ENCODE measurements at places on chromosomes 16 and 17.

DNA sequence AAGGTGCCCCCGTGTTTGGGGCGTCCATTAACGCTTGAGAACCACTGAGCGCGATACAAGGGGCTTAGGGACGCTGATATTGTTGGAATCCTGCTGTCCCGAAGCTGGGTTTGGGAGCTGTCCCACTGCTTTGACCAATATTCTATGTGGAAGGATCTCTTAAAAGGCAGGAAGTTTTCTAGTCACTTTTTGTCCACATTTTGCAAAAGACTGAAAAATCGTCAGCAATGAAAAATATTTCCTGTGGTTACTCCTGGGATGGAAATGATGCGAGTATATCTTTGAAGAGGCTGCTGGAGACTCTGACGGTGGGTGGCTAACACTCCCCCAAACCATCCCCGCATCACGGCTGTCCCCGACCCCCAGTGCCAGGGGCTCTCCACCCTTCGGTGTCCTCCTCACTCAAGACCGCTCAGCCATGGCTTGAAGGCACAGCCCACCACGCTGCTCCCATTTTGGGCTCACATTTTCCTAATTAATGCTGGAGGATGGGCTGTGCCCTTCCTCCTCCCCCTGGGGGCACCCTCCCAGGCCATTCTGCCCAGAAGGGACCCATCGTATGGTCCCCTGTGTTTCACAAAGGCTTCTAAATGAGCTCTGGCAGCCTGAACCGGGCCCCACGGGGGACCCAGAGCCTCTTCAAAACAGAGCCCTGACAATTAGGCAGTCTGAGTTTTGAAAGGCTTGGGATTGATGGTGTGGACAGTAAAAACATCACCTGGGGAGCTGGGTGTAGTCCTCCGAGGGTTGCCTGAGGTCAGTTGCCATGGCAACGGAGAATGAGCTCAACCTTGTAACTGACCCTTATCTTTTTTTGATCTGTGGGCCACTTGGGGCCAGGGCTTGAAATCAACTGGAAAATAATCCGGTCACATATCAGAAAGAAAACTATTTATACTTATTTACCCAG lies 158.6 kb downstream of the C16orf78 start:
- no peak for DNase-seq

GRCh38 chr16:72877374-72878028 lies 170.4 kb downstream of the ZFHX3 start:
- peak; percentile 8 for DNase-seq

GRCh38 chr16:5428932-5429331 lies 331.3 kb upstream of the EEF2KMT start:
- DNase-seq: no peak

DNA sequence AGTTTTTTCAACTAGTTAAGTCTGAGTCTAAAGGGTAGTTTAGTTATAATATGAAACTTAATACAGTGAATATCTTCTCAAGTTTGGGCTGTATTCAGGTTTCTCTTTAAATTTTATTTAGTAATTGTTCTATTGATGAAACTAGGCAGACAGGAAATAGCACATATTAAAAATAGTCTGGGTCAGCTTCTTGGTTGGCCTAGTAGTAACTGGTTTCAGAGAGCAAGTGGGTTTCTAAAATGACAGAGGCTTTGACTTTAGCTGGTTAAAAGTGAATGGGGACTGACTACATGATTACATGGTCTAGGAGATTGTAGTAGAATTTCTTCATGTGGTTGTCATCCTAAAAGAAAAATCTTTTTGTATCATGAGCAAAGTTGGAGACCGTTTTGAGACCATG lies 46.8 kb downstream of the OMG start:
- no peak for DNase-seq

DNA sequence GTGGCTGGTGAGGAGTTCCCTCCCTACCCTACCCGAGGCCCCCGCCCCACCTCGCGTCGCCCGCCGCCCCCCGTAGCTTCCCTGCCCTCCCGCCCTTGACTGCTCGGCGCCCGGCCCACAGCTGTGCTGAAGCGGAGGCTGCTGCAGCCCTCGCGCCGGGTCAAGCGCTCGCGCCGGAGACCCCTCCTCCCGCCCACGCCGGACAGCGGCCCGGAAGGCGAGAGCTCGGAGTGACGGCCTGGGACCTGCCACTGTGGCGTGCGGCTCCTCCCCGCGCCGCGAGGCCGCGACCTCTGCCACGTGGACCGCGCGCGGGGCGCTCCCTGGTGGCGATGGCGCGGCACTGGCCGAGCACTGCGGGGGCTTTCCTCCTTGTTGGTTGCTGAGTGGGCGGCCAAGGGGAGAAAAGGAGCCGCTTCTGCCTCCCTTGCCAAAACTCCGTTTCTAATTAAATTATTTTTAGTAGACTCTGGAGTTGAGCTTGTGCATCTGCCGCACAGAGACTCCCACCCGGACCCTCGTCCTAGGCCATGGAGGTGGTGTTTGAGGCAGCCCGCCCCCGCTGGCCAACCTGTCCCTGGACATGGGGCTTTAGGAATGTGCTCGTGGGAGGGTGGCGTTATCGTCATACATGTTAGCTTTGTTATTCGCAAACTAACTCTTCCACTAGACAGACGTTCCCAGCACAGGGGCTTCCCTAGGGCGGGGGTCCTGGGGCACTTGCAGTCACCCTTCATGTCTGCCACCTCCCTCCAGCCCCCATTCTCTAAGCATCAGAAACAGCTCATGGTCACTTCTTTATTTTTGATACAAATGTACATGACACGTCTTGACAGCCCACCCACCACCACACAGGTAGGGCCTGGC lies 4.4 kb downstream of the TP53I13 start:
- DNase-seq: peak; percentile 73

DNA sequence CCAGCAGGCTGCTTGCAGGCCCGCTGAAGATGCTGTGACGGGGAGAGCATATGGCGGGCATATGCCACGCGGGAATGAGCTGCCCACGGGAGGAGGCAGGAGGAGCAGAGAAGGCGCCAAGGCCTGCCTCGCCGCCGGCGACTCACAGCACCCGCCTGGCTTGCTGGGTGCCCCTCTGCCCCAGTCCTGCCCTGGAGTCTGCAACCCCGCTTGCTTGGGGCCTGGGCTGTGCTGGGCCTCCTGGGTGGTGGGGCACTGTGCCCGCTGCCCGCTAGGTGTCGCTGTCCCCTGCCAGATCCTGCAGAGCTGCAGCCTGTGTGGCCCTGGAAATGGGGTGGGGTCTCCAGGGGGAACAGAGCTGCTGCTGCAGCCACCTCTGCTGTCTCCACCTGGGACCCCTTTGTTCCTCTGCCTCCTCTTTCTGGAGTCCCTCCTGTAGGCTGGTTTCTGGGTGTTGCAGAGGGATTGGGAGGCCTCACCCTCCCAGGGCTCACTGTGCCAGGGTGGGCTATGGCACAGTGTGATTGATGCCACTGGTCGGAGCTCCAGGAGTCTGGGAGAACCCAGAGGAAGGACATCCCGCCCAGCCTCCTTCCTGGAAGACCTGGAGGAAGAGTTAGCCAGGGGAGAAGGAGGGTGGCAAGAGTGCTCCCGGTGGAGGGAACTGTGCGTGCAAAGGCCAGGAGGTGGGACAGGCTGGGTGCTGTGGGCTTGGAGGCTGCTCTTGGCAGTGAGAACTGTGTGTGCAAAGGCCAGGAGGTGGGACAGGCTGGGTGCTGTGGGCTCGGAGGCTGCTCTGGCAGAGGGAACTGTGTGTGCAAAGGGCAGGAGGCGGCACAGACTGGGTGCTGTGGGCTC lies 141.0 kb upstream of the CIBAR2 start:
- peak; percentile 86 for DNase-seq

DNA sequence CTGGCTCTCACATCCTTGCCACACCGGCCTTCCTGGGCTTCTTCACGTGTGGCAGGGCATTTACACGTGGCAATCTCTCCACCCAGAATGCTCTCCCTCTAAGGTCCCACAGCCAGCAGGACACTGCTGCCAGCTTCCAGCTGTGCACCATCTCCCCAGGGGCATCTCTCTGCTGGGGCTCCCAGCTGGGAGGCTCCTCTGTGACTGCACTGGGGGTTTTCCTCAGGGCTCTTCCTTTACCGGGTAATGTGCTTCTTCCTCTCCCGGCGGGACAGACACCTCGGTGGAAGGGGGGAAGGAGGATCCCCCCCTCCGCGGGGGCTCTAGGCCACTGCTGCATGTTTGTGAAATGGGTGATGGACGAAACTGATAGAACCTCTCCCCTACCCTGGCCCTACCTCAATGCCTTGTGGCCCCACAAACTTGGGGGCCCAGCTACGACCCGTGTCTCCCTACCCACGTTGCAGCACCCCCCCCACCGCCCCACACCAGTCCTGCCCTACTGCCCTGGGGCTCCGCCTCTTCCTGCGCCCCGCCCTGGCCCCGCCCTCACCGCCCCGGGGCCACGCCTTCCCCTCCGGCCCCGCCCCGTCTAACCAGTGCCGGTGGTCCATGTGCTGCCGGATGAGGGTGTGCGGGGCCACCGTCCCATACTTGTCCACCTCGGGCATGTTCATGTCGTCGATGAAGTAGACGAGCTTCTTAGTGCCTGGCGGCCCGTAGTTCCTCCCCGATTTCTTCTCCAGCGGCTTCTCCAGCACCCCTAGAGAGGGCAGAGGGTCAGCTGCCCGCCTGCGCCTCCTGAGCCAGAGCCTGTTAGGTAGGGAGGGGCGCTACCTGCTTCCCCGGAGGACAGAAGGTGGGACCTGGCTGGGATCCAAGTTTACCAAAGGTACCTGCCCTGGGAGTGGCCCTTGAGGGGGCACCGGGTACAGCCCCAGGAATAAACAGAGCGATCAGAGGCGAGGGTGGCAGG lies 92.6 kb downstream of the DNAH17 start:
- DNase-seq: peak; percentile 58

- DNase-seq: peak; percentile 29
Observed at GRCh38 chr16:11423315-11424117, 78.3 kb downstream of the RMI2 start.

DNA sequence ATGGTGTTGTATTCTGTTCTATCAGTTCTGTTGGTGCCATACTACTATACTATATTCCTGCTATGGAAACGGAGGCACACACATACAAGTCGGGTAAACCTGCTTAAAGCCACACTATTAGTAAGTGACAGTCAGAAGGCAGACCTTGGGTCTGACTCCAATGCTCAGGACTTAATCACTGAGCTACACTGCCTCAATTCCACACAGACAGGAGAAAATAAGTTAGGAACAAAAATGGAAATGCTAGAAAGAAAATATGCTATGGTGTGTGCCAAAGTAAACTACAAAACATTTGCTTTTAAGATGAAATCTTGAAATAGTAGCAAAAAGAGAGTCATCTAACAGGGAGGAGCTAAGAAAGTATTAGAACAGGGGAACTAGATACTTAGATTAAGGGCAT lies 48.1 kb downstream of the MYO1D start:
- no peak for DNase-seq

GRCh38 chr17:79420318-79421243 lies 190.3 kb downstream of the RBFOX3 start:
- no peak for DNase-seq

- DNase-seq: no peak
Observed at GRCh38 chr17:29699283-29699682, 76.6 kb upstream of the CORO6 start.

DNA sequence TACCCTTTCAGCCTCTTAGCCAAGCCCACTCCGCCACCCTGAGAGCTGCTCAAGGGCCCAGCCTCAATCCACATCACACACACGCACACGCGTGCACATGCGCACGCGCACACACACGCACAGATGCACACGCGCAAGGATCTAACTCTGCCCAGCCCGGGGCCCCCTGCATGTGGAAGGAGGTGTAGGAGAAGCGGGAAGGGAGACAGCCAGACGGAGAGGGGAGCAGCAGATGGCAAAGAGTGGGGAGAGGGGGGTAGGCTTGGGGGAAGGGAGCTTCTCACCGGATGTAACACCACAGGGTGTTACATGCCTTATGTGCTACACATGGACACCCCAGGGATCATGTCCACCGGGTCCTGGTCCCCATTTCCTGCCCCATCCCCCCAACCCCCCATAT lies 15.3 kb downstream of the DLG4 start:
- peak; percentile 31 for DNase-seq

- no peak for DNase-seq
Observed at GRCh38 chr16:68179855-68180254, 56.1 kb downstream of the ESRP2 start.

DNA sequence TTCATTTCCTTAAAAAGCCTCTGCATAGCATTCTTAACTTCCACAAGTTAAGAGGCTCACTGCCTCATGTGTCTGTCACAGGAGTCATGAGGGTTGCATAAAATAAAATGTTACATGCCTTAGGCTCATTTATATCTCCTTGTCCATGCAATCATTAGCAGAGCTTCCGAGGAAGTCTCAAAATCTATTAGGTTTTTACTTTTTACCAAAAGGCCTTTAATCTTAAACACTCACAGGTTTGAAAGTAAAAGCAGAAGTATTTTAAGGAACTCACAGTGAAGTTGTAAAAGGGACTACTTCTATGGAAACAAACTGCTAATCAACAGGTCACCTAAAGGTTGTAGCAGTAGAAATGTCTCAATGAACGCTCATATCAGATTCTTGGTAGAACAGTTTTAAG lies 5.2 kb upstream of the ATP6V0A1 start:
- peak; percentile 29 for DNase-seq

GRCh38 chr16:68404736-68405345 lies 43.5 kb downstream of the SMPD3 start:
- DNase-seq: no peak

DNA sequence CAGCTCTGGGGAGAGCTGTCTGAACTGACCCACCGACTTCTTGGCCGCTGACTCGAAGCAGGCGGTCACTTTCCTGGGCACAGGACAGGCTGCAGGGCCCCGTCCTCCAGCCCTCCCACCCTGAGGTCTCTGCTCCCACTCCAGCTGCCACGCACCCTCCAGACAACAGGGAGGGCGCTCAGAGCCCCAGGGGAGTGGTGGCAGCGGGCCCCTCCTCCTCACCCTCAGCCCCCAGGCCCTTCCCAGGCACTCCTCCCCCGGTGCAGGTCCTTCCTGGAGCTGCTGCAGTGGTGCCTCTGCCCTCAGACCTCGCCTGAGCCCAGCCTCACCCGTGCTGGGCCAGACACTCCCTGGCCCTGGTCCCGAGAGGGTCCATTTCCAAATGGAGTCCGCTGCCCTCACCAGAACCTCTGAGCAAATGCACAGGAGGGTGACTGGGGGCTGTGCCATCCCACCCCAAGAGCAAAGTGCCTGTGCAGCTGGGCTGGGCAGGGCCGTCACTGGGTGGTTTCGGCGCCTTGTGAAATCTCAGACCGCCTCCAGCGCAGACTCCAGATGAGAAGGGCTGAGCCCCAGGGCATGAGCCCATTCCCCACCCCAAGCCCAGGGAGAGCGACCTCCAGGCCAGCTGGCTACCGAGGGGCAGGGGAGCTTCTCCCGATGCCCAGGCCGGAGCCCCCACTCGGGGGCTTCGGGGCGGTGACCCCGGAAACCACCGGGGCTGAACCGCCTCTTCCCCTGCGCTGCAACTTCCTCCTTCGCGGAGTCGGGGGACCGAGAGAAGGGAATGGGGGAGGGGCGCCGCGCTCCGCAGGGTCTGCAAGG lies 717 bp downstream of the CYBA start:
- peak; percentile 55 for DNase-seq

- DNase-seq: no peak
Observed at GRCh38 chr16:74580833-74581232, 26.1 kb downstream of the GLG1 start.

GRCh38 chr16:4077174-4077649 lies 39.0 kb downstream of the ADCY9 start:
- DNase-seq: no peak
